Caco-2 (cell line): ENCODE measurements at places on chromosomes 2 and 18. TPM values are rescaled to one million over a fixed set of nuclear protein-coding genes. Genes with fewer than 3 reads are reported as not detected.
A peak's percentile ranks its signal among the peaks of the same experiment; 100 is the strongest.

Gene CKAP2L
- total RNA-seq, result 20.7 and 23.6 TPM in 2 replicates

Gene DPYSL5
- 0.74 and 2.4 TPM in 2 replicates for total RNA-seq

Gene C1GALT1C1L
- 0.37 and 1.0 TPM in 2 replicates for total RNA-seq

- H3K27me3 ChIP-seq, result no peaks in the 10 kb centered on the region
- DNase-seq, result no peak
- H3K27ac ChIP-seq, result no peak overlapping the region
- H3K4me1 ChIP-seq, result no peaks in the 10 kb centered on the region
Observed at GRCh38 chr2:182043021-182043420, 57.4 kb downstream of the PPP1R1C start.

DNA sequence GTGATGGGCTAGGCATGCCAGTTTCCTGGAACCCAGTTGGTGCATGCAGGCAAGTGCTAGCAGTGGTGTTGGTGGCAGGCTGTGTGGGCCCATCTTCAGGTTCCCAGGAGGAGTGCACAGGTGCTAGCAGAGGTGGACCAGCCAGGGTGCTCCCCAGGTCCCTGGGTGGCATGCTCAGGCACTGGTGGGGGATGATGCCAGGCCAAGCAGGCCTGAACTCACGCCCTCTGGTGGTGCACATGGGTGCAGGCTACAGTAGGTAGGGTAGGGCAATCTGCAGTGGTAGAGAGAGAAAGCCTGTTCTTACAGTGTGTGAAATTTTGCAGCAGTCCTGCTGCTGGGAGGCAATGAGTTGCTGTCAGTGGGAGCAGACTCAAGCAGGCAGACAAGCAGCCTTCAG, 1651.8 kb downstream of the DPP10 start:
- DNase-seq, result peak; percentile 8
- no peaks in the 10 kb centered on the region for H3K27me3 ChIP-seq
- no peaks in the 10 kb centered on the region for H3K36me3 ChIP-seq
- H3K4me3 ChIP-seq, result no peak overlapping the region
- no peak overlapping the region for H3K27ac ChIP-seq

- H3K4me3 ChIP-seq, result no peak overlapping the region
- H3K36me3 ChIP-seq, result no peaks in the 10 kb centered on the region
- H3K27me3 ChIP-seq, result no peaks in the 10 kb centered on the region; the same call in 1 of the 2 replicates
- no peak overlapping the region for H3K27ac ChIP-seq
- DNase-seq, result no peak
Observed at GRCh38 chr2:111188681-111189080, 68.0 kb downstream of the BCL2L11 start.

DNA sequence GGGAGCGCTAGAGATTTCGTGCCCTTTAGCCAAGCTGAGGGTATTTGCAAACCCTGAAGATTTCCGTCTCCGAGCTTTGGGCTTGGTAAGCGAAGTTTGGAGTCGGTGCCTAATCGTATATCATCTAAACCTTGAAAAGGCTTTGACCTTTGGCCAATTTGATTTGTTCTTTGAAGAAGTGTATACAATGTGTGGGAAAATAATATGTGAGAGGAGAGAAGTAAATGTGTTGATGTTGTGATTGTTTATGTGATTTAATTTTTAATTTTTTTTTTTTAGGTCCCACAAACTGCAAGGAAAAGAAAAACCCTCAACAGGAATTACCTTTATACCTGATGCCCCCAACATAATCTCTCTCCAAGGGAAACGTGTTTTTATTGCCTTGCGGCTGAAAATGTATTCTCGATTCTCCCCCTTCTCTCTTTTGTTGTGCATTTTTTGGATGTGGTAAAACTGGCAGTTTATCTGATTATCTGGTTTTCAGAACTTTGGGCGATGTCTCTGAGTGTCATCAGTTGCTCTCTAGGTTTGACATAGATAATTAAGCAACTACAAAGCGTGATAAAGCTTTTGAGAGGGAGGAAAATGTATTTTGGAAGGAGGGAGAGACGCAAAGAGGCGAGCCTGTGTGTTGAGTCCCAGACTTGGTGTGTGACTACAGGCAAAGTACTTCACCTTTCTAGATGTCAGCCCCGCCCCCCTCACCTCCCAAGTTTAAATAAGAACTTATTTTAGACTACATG, 912 bp upstream of the FBXO11 start:
- no peaks in the 10 kb centered on the region for H3K36me3 ChIP-seq
- H3K27me3 ChIP-seq, result no peaks in the 10 kb centered on the region
- peak overlapping the region; percentile 95 for H3K27ac ChIP-seq
- peak overlapping the region; percentile 68 for H3K4me3 ChIP-seq

DNA sequence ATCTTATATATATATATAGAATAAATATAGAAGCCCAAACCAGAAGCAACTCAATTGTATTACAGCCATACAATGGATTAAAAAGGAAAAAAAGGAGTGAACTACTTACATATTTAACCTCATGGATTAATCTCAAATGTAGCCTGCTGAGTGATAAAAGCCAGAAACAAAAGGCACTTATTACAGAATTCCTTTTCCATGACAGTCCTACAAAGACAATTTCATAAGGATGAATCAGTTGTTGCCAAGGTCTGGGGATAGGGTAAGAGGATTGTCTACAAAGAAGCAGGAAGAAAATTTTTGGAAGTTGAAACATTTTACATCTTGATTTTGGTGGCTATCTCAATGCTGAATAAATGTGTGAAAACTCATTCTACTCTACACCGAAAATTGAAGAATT, 103.9 kb upstream of the DCC start:
- no peak overlapping the region for H3K27ac ChIP-seq
- H3K27me3 ChIP-seq, result no peaks in the 10 kb centered on the region

DNA sequence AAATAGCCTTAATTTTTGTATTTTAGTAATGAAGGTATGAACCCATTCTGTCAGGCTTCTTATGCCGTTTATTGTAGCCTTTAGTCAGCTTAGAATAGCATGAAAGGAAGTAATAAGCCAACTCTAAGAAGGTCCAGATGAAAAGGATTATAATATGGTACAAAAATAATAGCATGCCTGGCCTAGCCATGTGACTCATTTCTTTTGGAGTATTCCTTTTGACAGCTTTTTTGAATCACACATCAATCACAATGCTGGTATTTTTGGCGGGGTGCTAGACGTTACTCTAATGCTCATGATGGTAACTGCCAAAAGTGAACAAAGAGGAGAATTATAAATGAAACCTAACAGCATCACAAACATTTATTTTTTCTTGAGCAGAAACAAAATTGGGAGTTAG, 19.9 kb downstream of the FMNL2 start:
- H3K27ac ChIP-seq, result no peak overlapping the region
- H3K4me1 ChIP-seq, result peaks cover 36% of the 10 kb centered on the region
- H3K27me3 ChIP-seq, result no peaks in the 10 kb centered on the region
- no peak for DNase-seq

- no peak overlapping the region for H3K4me3 ChIP-seq
- no peaks in the 10 kb centered on the region for H3K4me1 ChIP-seq
- no peak for DNase-seq
- no peaks in the 10 kb centered on the region for H3K36me3 ChIP-seq
Observed at GRCh38 chr2:227443889-227444568, 27.9 kb upstream of the AGFG1 start.

DNA sequence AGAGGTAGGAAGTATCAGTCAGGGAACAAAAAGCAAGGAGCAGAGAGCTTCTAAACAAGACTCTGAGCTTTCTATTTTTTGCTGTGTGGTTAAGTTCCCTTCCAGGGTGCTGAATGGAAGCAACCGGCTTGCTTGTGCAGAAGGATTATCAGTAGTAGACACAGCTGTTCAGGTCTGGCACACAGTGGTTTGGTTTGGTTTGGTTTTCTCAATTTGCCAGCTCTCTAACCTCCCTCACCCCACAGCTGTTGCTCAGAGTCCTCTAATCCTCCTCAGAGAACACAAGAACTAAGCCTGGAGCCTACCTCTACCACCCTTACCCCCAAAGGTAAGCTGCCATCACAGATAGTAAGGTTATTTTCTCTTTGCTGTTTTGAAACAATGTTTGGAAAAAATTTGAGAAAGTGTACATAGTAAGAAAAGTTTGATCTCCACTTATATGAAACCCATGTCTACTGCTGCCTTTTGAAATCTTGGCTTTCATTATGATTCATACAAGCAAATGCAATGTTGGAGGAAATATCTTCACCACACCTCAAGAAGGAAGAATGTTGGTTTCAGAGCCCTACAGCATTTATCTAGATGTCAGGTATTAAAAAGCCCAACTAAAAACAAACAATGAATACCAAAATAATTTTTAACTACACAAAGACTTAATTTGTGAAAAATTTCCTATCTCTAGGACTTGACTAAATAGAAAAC, 255.3 kb downstream of the NR4A2 start:
- no peak for DNase-seq
- H3K4me3 ChIP-seq, result no peak overlapping the region
- H3K4me1 ChIP-seq, result no peaks in the 10 kb centered on the region

DNA sequence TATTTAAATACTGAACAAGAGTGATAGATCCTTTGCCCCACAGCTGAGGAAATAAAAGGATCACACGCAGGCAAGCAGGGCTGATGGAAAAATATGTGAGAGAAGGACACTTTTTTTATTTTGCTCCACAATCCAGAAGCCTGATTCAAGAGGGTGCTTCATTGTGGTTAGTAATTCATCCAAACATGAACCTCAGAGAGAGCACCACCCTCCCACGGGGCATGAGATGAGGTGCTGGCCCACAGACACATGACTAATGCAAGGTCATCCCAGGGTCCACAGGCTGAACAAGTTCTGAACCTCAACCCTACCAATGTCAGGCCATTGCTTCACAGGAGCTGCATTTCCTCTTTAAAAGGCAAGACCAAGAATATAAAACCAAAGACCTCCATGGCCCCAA, 239.6 kb downstream of the MREG start:
- H3K36me3 ChIP-seq, result no peaks in the 10 kb centered on the region
- no peaks in the 10 kb centered on the region for H3K27me3 ChIP-seq
- H3K4me3 ChIP-seq, result no peak overlapping the region
- peak overlapping the region; percentile 56 for H3K27ac ChIP-seq
- H3K4me1 ChIP-seq, result peaks cover 35% of the 10 kb centered on the region
- DNase-seq, result no peak

GRCh38 chr18:48459465-48459864, 50.3 kb upstream of the ZBTB7C start:
- H3K27me3 ChIP-seq, result no peaks in the 10 kb centered on the region
- H3K36me3 ChIP-seq, result no peaks in the 10 kb centered on the region
- DNase-seq, result no peak
- no peaks in the 10 kb centered on the region for H3K4me1 ChIP-seq
- H3K27ac ChIP-seq, result no peak overlapping the region
- H3K4me3 ChIP-seq, result no peak overlapping the region

GRCh38 chr2:121804340-121804739, 48.9 kb downstream of the TSN start:
- no peaks in the 10 kb centered on the region for H3K36me3 ChIP-seq
- no peaks in the 10 kb centered on the region for H3K27me3 ChIP-seq
- no peak overlapping the region for H3K27ac ChIP-seq
- H3K4me1 ChIP-seq, result no peaks in the 10 kb centered on the region

- no peak overlapping the region for H3K27ac ChIP-seq
- H3K4me3 ChIP-seq, result no peak overlapping the region
- DNase-seq, result no peak
- H3K36me3 ChIP-seq, result no peaks in the 10 kb centered on the region
- no peaks in the 10 kb centered on the region for H3K27me3 ChIP-seq
Observed at GRCh38 chr2:11005032-11005431, 93.3 kb downstream of the KCNF1 start.

DNA sequence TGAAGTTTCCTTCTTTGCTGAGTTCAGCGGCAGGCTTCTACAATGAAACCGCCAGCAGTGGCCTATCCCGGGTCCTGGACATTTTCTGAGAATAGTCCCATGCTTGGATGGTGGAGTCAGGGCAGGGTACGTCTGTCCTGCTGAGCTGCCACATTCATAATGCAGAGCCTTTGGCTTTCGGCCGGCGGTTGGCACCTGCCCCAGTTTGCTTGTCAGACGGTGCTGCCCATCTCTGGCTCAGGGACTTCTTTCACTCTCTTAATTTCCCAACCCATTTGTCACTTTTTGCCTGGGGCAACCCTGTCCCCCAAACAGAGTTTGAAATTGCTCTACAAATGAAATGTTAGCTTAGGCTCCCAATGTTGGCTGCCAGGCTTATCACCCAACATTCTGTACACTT, 57.2 kb downstream of the SOX11 start:
- H3K4me3 ChIP-seq, result no peak overlapping the region
- H3K27ac ChIP-seq, result no peak overlapping the region
- H3K4me1 ChIP-seq, result no peaks in the 10 kb centered on the region

DNA sequence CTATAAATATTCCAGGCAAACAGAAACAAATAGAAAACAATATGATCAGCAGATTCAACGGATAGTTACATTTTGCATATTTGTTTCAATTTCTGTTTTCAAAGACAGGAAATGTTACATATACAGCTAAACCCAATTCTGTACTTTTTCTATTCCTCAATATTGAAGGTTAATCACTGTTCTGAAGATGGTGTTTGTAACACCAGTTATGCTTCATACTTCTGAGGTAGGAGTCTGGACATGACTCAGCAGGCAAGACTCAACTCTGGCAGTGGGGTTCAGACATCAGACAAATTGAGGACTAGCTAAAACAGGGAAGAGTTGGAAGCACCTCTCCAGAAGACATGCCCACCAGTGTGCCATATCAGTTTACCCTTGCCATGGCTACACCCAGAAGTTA, 16.6 kb downstream of the SERPINB13 start:
- H3K4me3 ChIP-seq, result no peak overlapping the region
- H3K36me3 ChIP-seq, result no peaks in the 10 kb centered on the region
- H3K27ac ChIP-seq, result no peak overlapping the region

- H3K27ac ChIP-seq, result no peak overlapping the region
- H3K4me1 ChIP-seq, result no peaks in the 10 kb centered on the region
- H3K4me3 ChIP-seq, result no peak overlapping the region
- H3K27me3 ChIP-seq, result no peaks in the 10 kb centered on the region
- H3K36me3 ChIP-seq, result no peaks in the 10 kb centered on the region
Observed at GRCh38 chr2:241482126-241482955, 26.0 kb downstream of the STK25 start.
